Activated naive CD8-positive, alpha-beta T cell treated with anti-CD3 and anti-CD28 coated beads for 36 hours (primary cell): ENCODE measurements at places on chromosomes 6 and 20. TPM values are rescaled to one million over a fixed set of nuclear protein-coding genes. Genes with fewer than 3 reads are reported as not detected.
A peak's percentile ranks its signal among the peaks of the same experiment; 100 is the strongest.

DNA sequence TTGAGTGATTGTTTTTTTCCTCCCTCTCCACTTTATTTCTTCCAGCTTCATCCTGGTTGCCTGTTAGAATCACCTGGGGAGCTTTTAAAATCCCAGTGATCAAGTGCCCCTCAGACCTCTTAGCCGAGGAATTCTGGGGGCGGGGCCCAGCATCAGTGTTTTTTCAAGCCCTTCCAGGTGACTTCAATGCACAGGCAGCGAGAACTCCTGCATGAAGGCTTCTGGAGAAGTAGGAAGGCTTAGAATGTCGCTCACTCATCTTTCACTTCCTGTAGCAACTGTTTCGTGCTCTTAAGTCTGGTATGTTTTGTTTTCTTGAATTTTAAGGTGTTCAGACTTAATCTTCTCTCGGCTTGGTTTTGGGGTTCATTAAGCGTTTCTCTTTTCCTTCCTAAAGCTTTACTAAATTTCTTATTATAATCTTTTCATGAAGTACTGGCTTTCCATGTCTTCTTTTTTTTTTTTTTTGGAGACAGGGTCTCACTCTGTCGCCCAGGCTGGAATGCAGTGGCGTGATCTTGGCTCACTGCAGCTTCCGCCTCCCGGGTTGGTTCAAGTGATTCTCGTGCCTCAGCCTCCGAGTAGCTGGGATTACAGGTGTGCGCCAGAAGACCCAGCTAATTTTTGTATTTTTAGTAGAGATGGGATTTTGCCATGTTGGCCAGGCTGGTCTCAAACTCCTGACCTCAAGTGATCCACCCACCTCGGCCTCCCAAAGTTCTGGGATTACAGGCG, 30.9 kb upstream of the TULP1 start:
- DNase-seq: no peak

DNA sequence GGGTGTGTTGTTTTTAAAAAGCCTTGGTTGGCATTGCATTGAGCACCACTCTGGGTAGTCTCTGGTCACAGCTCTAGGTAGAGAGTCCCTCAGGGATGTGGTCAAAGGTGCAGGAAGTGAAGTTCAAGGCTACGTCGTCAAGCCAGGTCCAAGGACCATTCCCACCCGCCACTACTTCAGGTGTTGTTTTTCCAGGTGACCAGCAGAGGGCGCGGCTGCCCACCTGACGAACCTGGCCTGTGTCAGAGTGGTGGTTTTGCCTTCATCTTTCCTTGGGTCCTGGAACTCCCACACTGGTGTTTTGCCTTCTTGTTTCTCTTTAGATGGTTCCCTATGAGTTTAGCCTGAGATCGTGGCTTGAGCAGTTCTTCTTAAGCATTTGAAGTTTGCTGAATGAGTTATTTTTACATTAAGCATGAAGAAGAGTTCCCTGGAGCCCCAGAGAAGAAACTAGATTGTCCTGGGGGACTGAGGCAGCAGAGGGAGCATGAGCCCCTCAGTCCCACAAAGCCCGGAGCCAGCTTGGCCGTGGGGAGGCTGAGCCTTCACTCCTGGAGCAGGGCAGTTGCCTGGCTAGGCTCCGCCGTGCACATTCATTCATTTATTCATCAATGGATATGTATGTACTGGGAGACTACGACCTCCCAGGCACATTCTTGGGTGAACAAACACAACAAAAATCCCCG, 5.6 kb upstream of the PHACTR3 start:
- DNase-seq: peak; percentile 23

DNA sequence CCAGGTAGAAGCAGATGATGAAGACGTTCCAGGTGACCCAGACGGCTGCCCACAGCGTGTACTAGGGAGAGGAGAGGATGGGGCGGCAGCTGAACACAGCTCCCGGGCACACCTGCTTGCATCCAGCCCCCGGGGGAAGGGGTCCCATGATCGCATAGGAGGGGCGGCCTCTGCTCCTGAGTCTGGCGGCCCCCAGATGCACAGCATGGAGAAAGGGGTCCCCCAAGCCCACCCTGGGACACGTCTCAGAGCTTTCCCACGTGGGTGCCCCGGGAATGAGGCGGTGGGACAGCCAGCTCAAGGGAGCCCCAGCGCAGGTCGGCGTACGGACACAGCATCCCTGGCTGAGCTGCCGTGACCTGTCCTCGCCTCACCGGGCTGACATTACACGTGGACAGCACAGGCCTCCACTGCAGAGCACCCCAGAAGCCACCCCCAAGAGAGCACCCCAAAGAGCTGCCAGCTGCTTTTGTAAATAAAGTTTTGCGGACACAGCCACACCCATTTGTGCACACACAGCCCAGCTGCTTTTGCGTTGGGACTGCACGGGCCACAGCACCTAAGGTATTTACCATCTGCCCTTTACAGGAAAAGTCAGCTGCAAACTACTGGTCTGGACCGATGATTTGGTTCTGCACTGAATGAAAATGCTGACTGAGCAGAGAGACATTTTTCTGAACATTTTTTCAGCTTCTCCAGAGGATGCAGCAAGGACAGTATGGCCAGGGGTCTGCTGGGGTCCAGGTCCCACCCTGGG, 5.2 kb downstream of the NKAIN4 start:
- no peak for DNase-seq

GRCh38 chr20:58424218-58424969, 35.4 kb downstream of the VAPB start:
- DNase-seq: no peak

DNA sequence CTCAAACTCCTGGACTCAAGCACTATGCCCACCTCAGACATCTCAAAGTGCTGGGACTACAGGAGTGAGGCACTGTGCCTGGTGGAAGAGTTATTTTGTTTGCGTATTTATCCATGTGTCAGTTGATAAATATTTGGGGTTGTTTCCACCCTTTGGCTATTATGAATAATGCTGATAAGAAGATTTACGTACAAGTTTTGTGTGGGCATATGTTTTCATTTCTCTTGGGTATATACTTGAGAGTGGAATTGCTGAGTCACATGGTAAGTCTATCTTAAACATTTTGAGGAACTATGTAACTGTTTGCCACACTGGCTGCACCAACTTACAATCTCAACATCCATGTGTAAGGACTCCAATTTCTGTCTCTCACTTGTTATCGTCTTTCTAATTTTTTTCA, 200.3 kb downstream of the RNGTT start:
- no peak for DNase-seq

DNA sequence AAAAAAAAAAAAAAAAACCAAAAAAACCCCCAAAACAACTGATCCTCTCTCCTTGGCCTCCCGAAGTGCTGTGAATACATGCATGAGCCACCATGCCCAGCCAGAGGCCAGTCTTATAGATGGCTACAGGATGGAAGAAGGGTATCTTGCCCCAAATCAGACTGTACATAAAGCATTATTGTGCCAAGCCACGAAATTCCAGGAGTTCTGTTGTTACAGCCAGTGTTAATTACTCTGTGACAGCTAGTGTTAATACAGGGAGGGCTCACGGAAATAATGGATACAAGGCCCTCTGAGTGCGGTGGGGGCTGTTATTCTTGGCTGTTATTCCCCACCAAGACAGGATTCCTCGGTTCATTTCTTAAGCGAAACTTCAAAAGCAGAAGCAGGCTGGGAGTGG, 1.4 kb upstream of the CLPSL2 start:
- no peak for DNase-seq

DNA sequence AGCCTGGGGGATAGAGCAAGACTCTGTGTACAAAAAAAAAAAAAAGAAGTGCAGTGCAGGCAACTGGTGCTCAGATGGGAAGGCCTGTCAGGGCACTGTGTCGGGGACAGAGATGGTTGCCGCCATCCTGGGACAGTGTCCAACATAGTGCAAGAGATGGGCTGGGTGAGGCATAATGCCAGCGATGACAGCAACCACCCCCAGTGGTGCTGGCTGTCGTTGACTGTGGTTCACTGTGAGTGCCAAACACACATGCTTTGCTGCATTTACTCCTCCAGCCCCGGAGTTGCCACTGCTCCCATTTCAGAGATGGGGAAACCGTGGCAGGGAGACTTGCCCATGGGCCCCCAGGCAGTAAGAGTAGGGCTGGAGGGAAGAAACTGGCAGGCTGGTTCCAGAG, 5.2 kb upstream of the C20orf203 start:
- no peak for DNase-seq

GRCh38 chr20:52649727-52650126, 322.4 kb upstream of the TSHZ2 start:
- no peak for DNase-seq

- DNase-seq: no peak
Observed at GRCh38 chr20:7765221-7765620, 175.0 kb downstream of the HAO1 start.

GRCh38 chr6:127267646-127268625, 1.3 kb downstream of the RNF146 start:
- no peak for DNase-seq

DNA sequence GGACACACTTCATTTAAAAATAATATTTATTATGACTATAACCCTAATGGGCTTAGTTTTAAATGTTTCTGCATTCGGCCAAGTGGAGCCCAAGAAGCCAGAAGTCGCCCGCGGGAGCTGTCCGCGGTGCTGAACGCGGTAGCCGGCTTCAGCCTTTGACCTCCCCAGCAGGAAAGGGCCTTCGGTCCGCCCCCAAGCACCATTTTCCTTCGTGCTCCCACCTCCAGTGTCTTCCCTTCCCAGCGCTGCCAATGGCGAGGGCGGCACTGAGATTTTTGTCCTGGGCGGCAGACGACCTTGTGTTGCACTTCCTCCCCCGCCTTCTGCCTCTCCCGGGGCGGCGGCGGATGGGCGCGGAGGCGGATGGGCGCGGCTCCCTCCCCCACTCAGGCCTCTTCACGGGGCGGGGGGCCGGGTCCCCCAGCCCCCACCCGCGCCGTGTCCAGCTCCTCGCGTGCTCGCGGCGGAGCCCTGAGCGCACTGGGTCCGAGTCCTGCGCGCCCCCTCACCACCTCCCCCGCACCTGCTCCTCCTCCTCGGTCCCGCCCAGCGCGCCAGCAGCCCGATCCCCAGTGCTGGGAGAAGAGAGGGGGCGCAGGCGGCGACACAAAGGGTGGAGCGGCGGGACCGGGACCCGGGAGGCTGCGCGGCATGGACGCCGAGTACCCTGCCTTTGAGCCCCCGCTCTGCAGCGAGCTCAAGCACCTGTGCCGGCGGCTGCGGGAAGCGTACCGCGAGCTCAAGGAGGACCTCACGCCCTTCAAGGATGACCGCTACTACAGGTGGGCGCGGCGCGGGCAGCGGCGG, 23.6 kb upstream of the TMEM181 start:
- DNase-seq: peak; percentile 67

DNA sequence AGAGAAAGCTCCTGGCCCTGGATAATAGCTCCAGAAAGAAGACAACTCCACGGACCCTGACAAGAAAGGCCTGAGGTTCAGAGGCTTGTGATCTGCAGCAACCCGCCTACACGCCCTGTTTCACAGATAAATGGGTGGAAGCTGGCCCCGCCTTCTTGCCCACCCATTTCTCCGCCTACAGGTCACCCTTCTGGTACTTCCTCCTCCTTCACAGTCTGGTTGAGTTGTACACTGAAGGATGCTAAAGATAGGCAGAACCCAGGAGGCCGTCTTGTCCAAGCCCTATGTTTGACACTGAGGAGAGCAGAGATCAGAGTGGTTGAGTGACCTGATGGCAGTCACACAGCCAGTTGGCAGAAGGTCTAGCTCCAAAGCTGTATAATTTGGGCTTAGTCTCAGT, 34.2 kb upstream of the MDGA1 start:
- DNase-seq: peak; percentile 51

CASS4 gene
- total RNA-seq: 3.4 TPM

THBD gene
- total RNA-seq: not detected

MYL9 gene
- total RNA-seq: not detected

PLEKHG1 gene
- 4.5 TPM for total RNA-seq

EFCAB8 gene
- total RNA-seq: 0.27 TPM

CDKAL1 gene
- 22.6 TPM for total RNA-seq

BRPF3 gene
- 16.4 TPM for total RNA-seq

NHLRC1 gene
- 0.16 TPM for total RNA-seq

SYNDIG1 gene
- total RNA-seq: not detected
